Left lung (tissue), 14 donors: ENCODE measurements at places on chromosomes 1 and 21.

GRCh38 chr1:31834501-31834900 is 18.7 kb upstream of the SPOCD1 start:
- DNase-seq, result no peak

DNA sequence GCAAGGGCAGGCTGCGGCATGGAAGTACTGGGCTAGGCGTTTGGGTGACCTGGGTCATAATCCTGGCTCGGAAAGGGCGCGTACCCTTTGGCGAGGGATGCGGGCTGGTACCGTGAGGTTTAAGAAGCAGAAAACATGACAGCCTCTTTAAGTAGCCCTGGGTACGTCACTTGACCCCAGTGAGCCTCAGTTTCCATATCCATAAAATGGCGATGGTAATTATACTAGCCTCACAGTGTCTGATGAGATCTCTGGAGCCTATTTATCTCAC is 700 bp downstream of the PIGV start:
- no peak for DNase-seq

- no peak for DNase-seq
Observed at GRCh38 chr21:45250914-45251634, 36.6 kb downstream of the POFUT2 start.

DNA sequence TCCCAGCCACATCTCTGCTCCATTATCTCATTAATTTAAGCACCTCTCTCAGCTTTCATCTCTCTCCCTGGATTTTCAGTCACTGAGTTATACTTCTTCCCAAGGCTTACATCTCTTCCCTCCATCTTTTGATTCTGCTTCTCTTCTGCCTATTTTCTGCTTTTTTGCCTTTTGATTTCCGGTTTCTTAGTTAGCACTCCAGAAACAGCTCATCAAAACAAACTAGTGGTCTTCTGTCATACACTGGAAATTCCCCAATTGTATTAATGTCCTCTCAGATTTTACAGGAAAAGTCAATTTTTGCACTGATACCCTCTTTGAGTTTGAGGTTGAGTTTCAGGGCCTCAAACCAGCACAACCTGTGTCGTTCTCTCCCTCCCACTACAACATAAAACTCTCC is 1.5 kb downstream of the LCE3E start:
- DNase-seq, result no peak

- DNase-seq, result peak; percentile 42
Observed at GRCh38 chr1:219659005-219659600, 46.2 kb upstream of the ZC3H11B start.

- no peak for DNase-seq
Observed at GRCh38 chr1:190226006-190226405, 251.7 kb downstream of the BRINP3 start.

- DNase-seq, result no peak
Observed at GRCh38 chr1:64878931-64879611, 87.3 kb downstream of the JAK1 start.

GRCh38 chr1:207807326-207807689 is 55.5 kb downstream of the CD46 start:
- no peak for DNase-seq

DNA sequence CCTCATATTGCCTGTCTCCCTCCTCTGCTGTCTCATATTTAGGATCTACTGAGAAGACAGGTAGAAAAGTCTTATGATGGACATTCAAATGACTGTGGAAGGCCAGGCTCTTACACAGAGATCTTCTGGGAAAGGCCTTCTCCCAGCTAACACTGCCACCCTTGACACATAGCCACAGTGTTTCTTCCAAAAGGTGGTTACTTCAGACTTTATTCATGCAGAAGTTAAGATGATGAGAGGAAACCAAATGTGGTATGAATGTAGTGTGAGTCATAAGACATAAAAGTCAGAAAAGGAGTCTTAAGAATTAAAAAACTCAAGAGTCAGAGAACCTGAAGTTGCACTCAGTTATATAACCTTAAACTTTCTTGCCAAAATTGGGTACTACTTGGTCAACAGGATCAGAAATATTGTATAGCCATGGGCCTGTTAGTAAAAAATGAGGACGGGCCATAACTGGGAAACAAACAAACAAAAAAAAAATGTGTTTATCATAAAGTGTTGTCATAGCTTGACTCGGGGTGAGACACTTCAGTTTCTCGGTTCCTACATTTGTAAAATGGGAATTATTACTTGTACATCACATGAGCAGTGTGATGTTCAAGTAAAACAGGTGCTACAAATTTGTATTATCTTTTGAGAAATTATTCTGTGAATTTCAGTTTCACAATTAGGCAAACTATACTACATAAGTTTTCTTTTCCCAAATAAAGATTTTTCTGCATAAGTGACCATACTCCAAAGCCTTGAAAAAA is 1.2 kb upstream of the DENND1B start:
- DNase-seq, result no peak

DNA sequence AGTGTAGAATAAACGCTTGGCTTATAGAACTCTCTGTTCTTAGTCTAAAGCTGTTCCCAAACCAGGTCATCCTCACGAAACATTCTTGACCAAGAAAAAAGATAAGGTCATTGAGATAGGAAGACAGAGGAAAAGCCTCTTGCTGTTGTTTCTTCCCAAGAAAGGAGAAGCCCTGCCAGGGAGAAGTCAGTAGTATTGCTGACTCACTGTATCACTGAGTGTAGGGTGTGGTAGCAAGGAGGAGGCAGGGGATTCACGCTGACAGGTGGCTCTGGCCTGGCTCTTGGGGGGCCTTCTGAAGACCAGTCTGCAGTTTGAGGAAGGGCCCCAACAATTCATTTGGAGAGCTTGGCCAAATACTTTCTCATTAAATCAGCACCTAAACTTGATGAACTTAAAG is 97.8 kb downstream of the CD247 start:
- no peak for DNase-seq

DNA sequence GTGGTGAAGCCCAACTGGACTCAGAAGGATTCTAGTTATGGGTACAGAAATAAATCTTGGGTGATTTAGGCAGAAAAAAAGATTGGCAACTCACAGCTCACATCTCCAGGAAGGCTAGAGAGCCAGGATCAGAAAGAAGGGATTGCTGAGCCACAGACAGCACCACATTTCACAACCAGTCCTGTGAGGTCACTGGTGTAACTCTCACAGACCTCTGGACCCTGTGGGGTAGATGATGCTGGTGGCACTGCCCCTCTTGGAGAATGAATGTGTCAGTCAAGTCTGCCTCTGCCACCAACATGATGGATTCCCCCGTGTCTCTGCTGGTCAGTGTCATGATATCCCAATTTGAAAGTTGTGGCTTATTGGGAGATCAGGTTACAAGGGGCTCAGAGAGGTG is 70.9 kb upstream of the HMCN1 start:
- DNase-seq, result no peak

DNA sequence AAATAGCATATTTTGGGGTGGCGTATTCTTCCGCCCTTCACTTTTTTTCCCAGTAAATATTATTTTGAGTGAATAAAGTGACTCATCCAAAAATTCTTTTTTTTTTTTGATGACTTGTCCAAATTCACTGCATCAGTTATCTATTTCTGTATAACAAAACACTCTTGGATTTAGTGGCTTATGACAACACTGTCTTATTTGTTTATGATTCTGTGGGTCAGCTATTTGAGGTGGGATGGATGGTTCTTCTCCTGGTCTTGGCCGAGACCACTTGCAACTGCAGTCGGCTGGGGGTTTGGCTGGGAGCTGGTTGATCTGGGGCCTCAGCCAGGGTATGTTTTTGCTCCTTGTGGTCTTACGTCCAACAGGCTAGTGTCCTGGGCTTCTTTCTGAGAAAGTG is 39.9 kb upstream of the SRSF10 start:
- DNase-seq, result no peak

DNA sequence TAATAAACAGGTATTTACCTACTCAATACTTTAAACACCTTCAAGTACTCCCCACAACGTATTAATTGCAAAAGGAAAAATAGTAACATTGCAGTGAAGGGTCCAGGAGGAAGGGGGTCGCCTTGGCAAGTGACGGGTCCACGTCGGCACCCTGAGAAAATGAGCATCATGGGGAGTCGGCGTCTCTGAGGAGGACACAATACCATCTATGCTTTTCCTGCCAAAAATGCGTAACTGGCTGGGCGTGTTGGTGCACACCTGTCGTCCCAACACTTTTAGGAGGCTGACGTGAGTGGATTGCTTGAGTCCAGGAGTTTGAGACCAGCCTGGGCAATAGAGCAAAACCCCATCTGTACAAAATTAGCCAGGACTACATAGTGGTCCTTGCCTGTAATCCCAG is 7.3 kb downstream of the FTCD start:
- DNase-seq, result no peak

DNA sequence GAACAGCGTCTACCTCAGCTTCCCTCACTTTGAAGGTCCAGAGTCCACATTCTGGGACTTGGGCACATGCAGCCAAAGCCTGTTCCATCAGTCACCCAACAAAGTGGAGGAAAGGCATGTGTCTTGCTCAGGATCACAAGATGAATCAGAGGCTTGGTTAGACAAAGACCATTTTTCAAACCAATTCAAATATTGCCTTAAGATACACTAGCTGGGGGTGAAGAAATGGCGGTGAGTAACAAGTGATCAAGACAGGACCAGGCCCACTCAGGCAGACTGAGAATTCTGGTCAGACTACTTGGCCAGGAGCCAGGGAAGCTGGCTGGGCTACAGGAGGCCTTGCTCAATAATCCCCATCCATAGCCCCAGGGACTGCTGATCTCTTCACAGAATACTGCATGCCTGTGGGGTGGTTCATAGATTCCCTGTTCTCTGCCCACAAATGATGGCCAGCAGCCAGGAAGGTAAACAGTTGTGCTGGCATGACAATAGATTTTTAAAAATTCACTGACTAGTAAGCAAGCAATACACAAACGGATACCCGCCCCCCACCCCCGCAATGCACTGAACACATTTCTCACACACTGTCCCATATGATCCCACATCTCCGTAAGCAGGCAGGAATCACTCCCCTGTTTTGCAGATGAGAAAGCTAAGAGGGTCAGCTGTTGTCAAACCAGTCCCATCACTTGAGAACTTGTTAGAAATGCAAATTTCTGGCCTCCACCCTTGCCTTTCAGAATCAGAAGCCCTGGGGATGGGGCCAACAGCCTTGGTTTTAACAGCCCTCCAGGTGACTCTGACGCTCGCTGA is 27.2 kb downstream of the ERI3 start:
- DNase-seq, result peak; percentile 8

GRCh38 chr1:63688302-63688890 is 85.4 kb upstream of the ROR1 start:
- no peak for DNase-seq

GRCh38 chr1:216723274-216723780 is at the start of gene ESRRG:
Gene ESRRG, minus strand, starts transcription at chr1:216723429. Its CDS starts 130 bp downstream, at chr1:216723299.
- peak; percentile 37 for DNase-seq

DNA sequence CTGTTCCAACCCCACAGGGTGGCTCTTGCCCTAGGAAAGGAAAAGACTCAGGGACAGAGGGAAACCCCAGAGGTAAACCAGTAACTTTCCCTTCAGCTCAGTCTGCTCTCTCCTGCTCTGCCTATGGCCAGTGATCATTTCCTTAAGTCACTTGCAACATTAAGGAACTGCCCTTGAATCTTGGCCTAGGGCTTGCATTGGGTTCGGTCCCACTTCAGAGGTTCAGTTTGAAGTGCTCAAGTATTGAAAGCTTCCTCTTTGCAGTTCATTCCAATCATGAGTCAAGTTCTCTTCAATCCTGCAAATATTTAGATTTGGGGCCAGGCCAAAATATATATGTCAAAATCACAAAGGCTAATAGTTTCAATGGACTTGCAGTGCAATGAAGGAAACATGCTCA is 97.7 kb upstream of the IRF2BP2 start:
- DNase-seq, result peak; percentile 52

DNA sequence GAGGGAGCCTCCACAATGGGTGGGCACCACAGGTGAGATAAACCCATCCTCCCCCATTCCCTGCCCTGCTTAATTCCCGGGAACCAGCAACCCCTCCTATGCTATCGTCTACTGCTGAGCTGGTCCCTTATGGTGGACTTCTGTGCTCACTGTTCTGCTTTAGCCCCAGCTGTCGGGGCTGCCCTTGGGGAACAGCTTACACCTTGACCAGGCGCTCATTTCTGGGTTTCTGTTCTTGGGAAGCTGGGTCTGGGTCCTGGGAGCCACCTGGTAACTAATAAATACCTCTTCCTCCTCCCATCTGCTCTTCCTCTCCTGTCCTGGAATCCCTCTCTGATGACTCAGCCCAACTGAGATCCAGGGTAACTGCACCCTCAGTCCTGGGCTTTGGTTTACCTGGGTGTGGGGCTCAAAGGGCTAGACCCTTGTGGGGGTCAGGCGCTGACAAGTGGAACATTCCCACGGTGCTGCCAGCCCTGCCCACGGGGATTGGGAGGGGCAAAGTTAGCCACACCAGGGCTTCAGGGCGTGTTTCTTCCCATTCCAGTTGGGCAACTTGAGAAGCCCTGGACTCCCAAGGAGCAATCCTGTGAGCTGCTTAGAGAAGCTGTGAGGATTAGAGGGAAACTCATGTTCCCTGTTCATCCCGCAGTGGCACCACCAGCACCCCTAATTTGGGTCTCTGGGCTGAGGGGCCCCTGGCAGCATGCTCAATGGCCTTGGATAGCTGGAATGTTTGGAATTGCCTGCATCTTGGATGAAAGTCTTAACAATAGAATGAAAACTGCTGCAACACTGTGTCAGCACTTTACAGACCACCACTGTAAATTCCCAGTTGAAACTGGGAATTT is 1.6 kb downstream of the PCAT6 start:
- no peak for DNase-seq

DNA sequence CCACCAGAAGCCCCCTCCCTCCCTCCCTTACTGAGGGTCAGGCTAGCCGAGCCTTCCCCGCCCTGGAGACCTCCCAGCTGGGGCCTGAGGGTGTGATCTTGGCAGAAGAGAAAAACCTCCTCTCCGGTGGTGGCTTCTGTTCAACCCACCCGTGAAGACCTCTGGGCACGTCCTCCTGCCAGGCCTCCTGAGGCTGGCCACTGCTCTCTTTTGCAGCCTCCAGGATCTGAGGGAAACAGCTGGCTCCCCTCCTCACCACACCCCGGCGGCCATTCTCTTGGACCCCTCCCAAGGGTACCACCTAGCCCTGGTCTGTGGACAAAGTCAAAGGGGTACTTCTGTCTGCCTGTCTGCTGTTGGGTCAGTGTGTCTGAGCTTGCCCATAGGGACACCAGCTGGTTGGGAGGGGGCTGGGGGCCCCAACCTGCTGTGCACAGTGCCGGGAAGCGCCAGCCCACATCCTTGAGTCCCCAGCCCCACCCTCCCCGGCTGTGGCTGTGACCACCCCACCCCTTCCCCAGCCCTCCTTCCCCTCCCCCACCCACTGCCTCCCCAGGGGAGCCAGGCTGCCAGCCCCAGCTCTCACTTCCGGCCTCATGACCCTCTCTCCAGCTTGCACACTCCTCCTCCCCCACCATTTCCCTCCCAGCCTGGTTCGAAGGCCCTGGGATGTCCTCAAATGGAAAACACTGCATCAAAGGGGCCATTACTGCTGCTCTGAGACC is 48.1 kb downstream of the AHDC1 start:
- peak; percentile 49 for DNase-seq

- DNase-seq, result no peak
Observed at GRCh38 chr1:36947384-36947783, 86.9 kb downstream of the GRIK3 start.

GRCh38 chr1:214506972-214507431 is 44.4 kb downstream of the PTPN14 start:
- DNase-seq, result no peak

DNA sequence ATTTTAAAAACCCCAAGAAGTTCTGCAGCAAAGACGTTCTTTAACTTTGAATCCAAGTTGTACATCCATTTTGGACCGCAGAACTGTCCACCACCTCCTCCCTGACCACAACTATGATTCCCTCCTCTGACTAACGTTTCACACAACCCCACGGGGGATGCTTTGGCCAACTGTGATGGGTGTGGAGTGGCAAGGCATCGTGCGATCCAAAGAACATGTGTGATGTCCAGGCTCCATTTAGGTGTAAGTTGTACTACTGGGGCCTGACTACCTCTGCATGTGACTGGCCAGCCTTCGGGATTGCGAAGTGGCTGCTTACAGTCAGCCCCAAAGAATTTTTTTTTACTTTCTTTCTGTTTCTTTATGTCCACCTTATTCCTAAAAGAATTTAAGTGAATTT is 6.7 kb downstream of the KCNJ15 start:
- DNase-seq, result no peak
